ENCODE measurements at places on chromosomes 4 and X.

DNA sequence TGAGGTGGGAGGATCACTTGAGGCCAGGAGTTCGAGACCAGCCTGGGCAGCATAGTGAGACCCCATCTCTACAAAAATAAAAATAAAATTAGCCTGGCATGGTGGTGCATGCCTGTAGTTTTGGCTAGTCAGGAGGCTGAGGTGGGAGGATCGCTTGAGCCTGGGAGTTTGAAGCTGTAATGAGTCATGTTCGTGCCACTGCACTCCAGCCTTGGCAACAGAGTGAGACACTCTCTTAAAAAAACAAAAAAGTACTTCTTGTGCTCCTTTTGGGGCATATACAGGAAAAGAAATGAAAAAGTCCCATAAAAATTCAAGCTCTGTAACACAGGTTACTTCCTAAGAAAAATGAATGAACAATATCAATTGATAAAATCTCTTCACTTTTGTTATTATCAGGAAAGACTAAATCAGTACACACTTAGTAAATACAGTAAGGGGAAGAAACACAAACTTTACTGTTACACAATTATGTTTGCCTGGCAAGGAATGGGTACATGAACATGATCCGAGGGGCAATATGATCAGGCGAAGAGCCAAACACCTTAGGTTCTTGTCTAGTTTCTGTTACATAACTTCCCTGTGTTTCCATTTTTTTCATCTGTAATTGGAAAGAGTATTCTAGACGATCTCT lies 46.9 kb downstream of the CCDC158 start:
- DNase-seq = no peak

- DNase-seq = no peak
Observed at GRCh38 chr4:179027569-179027968, 1585.3 kb upstream of the AGA start.

- DNase-seq = no peak
Observed at GRCh38 chrX:102835504-102836146, 101.4 kb upstream of the RAB40AL start.

GRCh38 chrX:7965436-7965835 lies 38.2 kb upstream of the PNPLA4 start:
- no peak for DNase-seq

- DNase-seq = no peak
Observed at GRCh38 chr4:184368290-184368689, 106.1 kb downstream of the IRF2 start.

DNA sequence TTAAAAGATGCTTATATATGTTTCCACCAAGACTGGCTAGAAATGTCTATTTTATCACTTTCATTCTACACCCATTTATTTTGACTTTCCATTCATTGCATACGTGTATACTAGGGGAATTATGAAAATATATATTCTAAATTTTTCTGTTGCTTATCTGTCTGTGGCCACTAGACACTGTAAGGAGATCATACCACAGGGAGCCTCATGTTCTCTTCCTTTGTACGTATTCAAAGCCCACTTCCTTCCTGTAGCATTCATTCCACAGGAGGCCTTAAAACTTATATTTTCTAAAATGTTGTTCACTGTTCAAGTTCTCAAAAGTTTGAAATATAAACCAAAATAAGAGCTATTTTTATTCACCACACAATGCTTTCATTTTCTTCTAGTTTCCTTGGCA lies 1848.9 kb upstream of the TENM3 start:
- no peak for DNase-seq

DNA sequence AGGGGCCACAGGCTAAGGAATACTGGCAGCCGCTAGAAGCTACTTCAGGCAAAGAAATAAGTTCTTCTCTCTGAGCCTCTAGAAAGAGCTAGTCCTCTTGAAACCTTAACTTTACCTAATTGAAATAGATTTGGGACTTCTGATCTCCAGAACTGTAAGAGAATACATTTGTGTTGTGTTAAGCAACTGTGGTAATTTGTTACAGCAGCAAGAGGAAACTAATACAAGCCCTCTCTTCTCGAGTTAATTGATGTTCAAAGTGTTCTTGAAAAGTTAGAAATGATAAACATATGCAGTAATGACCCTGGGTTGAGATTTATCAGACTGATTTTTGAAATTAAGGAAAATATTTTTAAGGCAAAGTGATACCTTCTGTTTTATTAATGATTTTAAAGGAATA lies 172.8 kb downstream of the ANTXR2 start:
- no peak for DNase-seq

DNA sequence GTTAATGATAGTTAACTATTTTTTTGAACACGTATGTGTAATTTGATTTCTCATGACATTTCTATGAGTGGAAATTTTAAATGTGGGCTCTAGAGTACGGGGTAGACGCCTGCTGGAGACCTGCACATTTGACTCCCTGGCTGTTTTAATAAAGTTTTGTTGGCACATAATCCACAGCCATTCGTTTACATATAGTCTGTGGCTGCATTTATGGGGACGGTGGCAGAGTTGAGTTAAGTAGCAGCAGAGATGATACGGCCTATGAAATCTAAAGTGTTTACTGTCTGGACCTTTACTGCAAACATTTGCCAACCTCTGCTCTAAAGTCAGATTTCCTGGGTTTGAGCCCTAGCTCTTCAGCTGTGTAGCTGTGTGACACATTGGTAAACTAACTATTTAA lies 118.8 kb downstream of the CHRNA9 start:
- DNase-seq = no peak

DNA sequence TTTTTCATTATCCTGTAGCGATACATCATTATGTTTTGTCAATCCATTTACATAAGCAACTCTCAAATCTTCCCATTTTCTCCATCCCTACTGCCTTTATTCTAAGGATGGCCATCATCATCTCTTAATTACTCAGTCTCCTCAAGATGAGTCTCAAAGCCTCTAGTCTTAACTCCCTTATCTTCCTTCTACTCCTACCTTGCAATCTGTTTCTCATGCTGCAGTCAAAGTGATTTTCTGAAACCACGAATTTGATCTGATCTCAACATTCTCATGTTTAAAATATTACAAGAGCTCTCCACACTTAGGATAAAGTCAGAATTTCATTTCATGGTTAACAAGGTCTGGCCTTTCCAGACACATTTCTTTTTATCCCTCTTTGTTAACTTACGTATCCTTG lies 51.8 kb downstream of the ANXA3 start:
- no peak for DNase-seq

DNA sequence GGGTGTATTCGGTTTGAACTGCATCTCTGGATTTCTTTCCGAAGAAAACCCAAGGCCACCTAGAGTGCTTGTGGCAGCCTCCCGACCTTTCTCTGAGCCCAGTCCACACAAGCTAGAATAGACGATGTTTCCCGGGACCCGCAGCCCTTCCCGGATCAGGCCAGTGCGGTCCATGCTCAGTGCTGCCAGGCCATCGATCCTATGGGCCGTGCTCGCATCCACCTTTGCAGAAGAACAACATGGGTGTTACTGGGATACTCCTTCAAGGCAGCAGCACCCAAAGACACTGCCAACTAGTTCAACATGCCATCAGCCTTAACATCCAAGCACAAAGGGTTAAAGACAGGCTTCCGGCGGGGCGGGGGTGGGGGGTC lies 22.8 kb downstream of the BCOR start:
- no peak for DNase-seq

GRCh38 chrX:3216581-3217180 lies 129.8 kb downstream of the MXRA5 start:
- no peak for DNase-seq

DNA sequence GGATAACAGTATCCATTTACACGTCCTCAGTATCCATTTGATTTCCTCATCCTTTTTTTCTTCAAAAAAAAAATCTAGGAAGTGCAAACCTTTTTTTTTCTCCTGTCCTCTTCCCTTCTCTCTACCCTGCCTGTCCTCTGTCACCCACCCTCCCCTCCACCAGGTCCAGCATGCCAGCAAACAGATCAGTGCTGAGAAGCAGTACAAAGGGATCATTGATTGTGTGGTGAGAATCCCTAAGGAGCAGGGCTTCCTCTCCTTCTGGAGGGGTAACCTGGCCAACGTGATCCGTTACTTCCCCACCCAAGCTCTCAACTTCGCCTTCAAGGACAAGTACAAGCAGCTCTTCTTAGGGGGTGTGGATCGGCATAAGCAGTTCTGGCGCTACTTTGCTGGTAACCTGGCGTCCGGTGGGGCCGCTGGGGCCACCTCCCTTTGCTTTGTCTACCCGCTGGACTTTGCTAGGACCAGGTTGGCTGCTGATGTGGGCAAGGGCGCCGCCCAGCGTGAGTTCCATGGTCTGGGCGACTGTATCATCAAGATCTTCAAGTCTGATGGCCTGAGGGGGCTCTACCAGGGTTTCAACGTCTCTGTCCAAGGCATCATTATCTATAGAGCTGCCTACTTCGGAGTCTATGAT lies 1.7 kb downstream of the SLC25A4 start:
- no peak for DNase-seq

DNA sequence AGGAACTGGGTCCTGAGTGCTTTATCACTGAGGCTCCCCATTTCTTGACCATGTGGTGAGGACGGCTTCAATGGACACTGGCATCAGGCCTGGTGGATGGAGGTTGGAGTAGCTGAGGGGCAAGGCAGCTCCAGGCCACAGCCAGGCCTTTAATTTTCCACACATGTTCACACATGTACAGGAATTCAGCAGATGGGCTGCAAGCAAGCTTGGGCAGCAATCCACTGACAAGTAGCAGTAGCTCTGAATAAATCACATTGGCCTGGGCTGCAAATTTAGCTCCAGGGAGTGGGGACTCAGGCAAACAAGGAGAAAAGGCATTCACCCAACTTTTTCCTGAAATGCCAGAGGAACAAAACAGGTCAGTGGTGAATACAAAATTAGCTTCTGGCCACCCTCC lies 107.8 kb upstream of the SCML1 start:
- DNase-seq = no peak

DNA sequence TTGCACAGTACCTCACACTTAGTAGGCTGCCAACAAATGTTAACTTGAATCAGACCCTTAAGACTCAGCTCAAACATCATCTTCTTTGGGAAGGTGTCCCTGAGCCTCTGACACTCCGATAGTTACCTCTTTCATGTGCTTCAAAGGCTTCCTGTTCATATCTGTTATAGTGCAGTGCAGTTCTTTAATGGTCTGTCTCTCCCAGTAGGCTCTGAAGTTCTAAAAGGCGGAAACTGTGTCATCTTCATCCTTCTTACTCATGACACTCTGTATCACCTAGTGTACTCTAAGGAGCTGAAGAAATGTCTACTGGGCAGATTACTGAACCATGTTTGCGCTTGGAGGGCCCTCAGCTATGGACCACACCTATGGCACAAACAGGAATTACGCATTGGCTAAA lies 2.1 kb upstream of the DIAPH2 start:
- DNase-seq = no peak

DNA sequence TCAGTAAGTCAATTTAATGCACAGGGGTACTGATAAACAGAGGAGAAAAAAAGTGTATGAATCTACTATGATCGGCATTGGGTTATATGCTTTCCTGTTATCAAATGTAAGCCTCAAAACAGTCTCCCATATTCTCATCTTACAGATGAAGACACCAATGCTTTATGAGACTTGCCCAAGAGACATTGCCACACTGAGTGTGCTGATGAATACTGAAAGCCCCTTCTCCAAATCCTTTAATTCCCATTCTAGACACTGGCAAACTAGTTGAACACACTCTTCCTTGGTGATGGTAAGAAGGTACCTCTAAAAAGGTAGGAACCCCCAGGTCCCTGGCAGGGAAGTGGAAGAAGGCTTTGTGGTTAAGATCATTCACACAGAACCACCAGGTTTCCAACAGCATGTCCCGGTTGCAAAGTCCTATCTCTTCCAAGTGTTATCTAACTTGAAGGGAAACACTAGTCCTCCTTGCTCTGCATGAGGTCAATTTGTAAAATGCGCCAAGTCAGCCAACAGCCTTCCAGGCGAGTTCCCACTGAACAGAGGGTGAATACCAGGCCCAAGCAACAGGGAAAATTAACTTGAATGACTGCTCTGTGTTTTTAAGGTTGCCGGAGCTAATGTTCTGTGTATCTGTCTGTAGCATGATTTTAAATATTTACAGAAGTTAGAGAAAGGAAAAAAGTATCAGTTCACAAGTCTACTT lies 5.1 kb downstream of the SETD7 start:
- no peak for DNase-seq

DNA sequence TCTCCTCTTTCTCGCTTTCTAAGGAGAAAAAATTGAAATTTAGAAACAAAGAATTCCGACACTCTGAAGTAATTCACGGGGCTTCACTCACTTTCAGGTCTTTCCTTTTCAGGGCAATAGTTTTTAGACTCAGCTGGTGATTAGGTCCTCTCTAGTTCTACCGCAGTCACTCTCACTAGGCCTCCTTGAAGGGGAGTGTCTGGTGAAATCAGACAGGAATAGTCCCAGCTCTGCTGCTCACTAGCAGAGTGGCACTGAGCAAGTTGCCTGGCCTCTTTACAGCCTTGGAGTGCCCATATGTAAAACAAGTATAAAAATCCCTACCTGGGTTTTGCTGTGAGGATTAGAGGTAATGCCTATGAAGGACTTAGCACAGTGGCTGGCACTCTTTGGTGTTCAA lies 64.1 kb downstream of the NEUROG2 start:
- no peak for DNase-seq

DNA sequence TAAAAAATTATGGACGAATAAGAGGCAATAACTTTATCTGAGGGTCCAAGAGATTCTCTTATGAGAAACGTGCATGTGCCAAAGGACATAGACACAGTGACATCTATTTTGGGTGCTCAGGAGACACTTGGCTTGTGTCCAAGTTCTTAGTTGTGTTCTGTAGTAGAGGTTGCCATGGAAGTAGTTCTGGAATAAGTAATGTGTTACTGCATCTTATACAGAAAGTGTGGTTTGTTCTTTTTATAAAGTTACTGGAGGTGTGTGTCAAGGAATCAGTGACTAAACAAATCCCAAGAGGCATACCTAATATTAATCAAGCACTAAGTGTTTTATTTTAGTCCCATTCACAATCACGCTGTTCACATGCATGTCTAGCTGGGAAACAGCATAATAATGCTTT lies 305.7 kb downstream of the ARHGAP24 start:
- DNase-seq = no peak

DNA sequence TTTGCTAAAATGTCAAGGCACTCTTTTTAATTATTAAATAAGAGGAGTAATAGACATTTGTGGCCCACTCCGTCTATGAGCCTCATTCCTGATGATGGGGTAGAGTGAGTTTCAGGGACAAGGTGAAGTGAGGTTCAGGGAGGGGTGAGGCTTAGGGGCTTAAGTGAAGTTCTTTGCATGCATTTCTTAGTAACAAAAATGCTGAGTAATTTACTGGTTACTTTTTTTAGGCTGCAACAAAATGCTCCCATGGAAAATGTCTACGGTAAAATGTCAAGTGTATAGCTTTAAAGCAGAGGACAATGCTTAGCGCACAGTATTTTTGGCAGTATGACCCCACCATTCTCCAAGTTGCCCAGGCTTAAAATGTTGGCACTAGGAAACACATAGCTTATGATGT lies 2.0 kb upstream of the USO1 start:
- DNase-seq = no peak

DNA sequence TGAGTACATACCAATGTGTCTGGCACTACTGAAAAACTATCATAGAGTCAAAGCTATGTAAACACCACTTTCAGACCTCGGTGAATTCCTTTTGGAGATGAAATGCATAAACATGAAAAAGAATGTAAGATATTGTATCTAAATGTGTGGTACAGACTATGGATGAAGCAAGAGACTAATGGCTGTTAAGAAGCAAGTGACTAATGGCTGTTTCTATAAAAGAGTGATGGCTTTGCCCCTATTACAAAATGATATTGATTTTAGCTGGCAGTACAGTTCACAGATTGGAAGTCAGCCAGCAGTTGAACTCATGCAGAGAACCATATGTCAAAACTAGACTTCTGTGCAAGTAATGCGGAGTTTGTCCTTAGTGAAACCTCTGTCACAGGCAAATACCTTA lies 359.3 kb downstream of the GRXCR1 start:
- no peak for DNase-seq

Measured in activated T-helper 1 cell treated with anti-CD3 and anti-CD28 coated beads, Interleukin-12 subunit alpha, Interleukin-12 subunit beta, Interleukin-2, Interleukin-4 antibody, amounts not matched to agents 30 ng/mL and 10 ng/mL and 1 ng/mL, durations not matched to agents 14 hours and 24 hours and 36 hours (primary cell).